HS-27A (cell line): ENCODE measurements at places on chromosomes 1 and 21.

DNA sequence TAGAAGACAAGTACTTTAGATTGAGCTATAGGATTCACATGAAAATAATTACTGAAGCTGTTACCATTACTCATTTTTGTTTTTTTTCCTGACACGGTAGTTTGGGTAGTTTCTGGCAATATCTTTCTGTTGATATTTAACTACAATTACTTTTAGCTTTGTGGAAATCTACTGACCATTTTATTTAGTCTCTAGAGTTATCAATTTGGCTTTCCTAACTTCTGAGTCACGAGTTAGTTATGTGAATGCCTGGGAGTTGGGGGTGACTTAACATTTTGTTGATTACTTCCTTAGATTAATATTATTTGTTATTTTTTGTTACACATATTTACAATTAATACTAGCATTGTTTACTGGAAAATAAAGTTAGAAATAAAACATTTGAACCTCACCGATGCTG, 160.6 kb downstream of the HMCN1 start:
- DNase-seq, result peak; percentile 29

DNA sequence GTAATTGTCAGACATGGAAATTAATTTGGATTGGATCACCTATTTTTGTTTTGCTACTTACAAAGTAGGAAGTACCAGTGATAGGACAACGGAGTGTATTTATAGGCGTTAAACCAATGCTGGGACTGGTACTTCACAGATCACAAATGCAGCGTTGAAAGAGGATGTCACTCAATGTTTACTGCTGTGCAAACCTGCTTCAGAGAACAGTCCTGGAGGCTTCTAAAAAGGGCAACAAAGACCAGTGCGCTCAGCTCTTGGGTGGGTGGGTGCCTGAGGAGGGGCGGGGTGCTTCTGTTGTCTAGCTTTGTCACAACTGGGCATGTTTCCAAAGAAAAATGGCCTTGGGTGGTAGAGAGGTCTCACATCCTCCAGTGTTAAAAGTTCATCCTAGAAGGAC, 2.1 kb downstream of the C1orf21 start:
- no peak for DNase-seq

- peak; percentile 40 for DNase-seq
Measured at GRCh38 chr1:111140680-111140967, 601 bp downstream of the CEPT1 start.

DNA sequence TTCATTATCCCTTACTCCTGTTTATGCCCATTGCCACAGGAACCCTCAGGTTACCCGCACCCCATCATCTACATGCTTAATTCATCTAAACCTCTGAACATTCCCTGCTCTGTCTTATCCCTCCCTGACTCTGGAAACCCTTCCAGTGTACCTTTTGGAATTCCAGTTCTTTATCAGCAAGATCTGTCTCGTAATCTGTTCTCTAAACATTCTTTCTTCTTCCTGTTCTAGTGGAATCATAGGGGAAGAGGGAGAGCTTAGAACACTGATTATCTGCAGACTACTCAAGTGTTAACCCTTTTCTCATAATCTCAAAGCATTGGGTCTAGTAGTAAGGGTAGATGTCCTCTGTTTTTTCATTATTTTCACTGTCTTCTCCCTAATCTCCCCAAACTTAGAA, 159.8 kb downstream of the PIK3R3 start:
- no peak for DNase-seq

DNA sequence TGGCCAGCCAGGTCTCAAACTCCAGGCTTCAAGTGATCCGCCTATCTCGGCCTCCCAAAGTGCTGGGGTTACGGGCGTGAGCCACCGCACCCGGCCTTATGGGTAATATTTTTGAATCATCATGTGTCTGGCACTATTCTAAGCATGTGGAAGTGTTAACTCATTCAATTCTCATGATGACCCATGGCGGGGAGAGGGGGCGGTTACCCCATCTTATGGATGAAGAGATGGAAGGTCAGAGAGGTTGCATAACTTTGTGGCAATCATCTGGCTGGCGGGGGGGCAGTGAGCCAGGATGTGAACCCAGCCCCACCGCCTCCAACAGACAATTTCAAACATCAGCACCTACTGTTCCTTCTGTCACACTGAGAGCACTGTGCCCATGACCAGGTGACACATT, 11.5 kb upstream of the TAS1R2 start:
- no peak for DNase-seq

GRCh38 chr1:20530901-20531300, 21.5 kb upstream of the FAM43B start:
- DNase-seq, result no peak

DNA sequence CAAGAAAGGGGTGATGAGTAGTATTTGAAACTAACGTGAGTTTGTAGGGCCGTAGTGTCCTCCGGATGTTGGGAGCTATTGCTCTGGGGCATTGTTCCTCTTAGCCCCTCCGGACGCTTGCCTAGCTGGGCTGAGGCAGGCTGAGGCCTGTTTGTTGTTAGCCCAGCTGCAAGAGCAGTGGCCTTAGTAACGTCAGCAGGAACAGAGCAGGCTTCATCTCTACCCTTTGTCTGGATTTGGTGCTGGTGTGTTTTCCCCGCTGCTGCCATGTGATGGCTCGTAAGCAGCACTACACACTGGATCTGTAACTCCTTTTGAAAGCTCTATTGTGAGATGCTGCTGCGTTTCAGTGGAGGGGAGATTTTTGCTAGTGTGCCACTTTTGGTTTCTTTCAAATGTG, 57.6 kb downstream of the DNM3 start:
- no peak for DNase-seq

GRCh38 chr1:192809307-192810252, 741 bp downstream of the RGS2 start:
- no peak for DNase-seq

GRCh38 chr1:8845104-8846097, 28.0 kb upstream of the RERE start:
- DNase-seq, result no peak

DNA sequence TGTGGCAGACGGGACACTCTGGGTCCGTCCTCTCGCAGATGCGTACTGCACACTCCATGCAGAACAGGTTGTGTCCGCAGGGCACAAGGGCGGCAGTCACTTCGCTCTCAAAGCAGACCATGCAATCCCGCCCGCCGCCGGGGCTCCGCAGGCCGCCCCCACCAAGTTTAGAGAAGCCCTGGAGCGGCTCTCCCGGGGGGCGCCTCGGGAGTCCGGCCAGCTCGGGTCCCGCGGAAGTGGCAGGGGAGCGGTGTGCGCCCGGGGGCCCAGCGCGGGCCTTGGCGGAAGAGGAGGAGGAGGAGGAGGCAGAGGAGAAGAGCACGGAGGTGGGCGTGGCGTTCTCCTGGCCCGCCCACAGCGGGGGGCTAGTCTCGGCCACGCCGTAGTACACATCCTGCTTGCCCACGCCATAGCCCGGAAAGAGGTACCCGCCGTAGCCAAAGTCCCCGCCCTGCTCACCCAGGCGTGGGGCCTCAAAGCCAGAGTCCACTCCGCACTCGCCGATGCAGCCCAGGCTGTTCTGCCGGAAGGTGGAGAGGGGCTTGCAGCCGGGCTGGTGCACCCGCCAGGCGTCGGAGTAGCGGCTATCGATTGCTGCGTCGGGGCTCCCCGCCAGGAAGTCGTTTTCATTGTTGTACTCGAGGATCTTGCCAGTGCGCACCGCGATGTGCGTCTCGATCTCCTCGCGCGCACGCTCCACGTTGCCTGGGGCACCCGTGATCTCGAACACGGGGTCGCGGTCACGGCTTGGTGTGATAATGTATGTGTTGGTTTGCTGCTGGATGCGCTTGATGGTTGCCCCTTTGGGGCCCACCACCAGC, 5.4 kb downstream of the MEX3A start:
- no peak for DNase-seq

DNA sequence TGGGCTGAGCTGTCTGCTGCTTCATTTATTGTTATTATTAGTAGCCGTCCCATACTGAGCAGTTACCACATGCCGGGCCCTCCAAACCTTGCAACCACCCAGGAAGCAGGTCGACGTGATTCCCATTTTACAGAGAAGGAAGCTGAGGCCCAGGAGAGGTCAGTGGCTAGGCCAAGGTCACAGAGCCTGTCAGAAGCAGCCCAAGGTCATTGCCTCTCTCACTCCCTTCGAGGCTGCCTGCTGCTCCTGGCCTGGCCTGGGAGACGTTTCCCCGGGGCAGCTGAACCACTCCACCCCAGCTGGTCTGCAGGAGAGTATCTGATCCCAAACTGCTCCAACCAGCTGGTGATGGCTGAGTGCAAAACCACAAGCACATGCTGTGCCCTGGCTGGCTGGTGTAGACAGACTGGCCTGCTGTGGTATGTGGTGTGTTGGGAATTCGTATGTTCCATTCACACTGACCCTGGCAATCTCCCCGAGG, 6.5 kb downstream of the PADI4 start:
- DNase-seq, result no peak

GRCh38 chr1:39901714-39902459, at the start of gene MYCL:
Gene MYCL (minus strand): TSS chr1:39901917. CDS start chr1:39901434, 483 bp downstream.
- no peak for DNase-seq

DNA sequence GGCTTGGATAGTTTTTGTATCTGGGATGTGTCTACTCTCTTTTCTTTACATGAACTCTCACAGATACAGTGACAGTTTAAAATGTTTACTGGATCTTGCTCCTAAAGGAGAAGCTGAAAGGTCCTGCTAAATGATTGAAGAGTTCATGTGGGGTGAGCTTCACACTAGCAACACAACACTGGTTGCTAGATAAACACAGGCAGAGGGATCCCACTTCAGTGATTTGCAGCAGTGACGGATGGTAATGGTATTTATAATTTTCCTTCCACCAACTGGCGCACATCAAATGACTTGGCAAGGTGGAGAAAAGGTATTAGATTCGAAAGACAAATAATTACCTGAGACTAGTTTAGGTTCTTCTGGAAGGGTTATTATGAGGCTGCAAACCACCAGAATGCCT, 270.2 kb downstream of the TBX15 start:
- no peak for DNase-seq

GRCh38 chr1:221336126-221336525, 405.8 kb downstream of the DUSP10 start:
- DNase-seq, result no peak
